ENCODE measurements at places on chromosomes 4 and X.
A peak's percentile ranks its signal among the peaks of the same experiment; 100 is the strongest.

DNA sequence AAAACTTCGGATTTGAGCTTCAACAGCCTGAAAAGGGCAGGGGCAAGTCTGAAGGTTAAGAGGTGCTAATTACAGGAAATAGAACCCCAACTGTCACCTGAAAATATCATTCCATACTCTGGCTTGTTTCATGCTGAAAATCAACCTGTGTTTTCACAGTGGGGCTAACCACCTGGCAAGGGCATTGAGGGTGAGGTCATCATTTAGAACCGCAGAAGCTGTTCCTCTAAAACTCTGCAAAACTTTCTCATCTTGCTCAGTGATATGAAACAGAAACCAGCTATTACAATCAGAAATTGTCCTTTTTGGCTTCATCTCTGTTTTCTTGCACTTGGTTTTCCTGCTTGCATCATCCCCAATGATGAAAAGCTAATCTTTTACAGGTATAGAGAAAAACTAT, 247.6 kb downstream of the DCLK2 start:
- no peak for DNase-seq

DNA sequence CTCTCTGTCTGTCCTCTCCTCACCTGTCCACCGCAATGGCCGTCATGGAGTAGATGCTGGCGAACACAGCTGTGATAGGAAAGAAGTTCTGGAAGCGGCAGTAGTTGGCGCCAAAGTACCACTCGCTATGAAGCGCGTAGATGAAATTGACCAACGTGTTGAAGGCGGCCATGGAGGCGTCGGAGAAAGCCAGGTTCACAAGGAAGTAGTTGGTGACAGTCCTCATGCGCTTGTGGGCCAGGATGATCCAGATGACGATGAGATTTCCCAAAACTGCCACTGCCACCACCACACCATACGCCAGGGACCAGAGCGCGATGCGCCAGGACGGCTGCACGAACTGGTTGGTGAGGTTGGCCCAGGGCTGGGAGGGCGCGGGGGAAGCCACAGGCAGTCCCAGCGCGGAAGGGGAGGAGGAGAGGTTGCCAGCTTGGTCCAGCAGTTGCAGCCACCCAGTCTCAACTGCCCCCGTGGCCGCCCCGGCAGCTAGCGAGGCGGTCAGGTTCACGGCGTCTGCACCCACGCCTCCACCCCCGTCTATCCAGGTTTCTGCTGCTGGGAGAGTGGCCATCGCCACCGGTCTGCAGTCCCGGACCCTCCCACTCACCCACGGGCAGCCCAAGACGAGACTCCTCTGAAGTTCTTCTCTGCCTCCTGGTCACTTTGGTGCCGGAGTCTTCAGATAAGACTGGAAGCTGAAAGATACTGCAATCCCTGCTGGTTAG, 518 bp downstream of the TACR3 start:
- no peak for DNase-seq

DNA sequence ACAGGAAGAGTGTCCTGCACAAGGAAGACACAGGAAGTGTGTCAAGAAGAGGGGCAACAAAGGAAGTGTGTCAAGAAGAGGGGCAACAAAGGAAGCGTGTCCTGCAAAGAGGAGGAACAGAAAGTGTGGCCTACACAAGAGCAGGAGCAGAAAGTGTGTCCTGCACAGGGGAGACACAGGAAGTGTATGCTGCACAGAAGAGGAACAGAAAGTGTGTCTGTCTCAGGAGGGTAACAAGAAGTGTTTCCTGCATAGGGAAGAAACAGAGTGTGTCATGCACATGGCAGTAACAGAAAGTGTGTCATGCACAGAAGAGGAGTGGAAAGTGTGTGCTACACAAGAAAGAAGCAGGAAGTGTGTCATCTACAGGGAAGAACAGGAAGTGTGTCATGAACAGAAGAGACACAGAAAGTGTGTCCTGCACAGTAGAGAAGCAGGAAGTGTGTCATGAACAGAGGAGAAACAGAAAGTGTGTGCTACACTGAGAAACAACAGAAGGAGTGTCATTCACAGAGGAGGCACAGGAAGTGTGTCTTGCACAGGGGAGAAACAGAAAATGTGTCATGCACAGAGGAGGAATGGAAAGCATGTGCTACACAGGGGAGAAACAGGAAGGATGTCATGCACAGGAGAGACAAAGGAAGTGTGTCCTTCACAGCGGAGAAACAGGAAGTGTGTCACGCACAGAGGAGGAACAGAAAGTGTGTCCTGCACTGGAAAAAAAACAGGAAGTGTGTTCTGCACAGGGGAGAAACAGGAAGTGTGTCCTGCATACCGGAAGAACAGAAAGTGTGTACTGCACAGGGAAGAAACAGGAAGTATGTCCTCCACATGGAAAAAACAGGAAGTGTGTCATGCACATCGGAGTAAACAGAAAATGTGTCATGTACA, 526.4 kb upstream of the PRKX start:
- no peak for DNase-seq

DNA sequence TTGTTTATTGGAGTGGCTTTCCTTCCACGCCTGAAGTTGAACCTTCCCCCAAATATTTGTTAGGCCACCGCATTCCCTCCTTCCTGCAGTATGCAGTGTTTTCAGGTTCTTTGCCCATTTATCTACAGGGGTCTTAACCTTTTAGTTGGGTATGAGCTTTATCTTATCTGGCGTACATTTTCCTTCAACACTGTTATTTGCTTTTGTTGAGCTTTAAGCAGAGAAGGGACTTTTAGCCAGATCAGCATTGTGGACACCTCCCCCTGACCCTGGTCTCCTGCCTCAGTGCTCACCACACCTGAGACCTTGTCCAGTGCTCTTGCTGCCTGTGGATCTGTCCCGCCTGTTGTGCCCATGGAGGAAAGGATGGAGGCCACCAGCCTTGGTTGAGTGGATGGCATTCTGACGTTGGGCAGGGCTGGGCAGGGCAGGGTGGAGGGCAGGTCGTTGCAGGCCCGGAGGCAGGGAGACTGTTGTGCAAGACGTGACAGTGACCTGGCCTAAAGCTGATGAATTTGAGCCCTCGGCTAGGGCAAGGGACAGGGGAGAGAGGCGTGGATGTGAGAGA, 998 bp upstream of the DUSP9 start:
- DNase-seq: no peak

DNA sequence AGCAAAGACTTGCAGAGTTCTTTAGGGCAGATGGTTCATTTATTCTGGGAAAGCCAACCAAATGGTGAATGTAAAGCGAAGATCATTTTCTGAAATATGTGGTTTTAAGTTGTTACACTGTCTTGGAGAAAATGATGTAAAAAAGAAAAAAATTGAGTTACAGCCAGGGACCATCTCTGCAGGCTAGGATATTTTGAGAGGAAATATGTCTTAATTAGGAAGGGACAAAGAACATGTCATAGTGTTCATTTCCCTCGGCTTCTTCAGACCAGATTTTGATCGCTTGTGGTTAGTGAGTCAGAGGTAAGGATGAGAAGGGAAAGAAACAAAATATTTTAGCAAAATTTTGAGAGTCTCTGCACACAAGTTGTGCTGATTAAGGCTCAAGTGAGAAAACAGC, 59.0 kb upstream of the C1QTNF7 start:
- DNase-seq: no peak

DNA sequence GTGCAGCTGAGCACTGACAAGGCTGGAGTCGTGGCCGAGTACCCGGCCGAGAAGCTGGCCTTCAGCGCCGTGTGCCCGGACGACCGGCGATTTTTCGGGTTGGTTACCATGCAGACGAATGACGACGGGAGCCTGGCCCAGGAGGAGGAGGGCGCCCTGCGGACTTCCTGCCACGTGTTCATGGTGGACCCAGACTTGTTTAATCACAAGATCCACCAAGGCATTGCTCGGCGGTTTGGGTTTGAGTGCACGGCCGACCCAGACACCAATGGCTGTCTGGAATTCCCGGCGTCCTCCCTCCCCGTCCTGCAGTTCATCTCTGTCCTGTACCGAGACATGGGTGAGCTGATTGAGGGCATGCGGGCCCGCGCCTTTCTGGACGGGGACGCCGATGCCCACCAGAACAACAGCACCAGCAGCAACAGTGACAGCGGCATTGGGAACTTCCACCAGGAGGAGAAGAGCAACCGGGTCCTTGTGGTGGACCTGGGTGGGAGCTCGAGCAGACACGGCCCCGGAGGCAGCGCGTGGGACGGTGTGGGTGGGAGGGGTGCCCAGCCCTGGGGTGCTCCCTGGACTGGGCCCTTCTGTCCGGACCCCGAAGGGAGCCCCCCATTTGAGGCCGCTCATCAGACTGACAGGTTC, 24.3 kb downstream of the RGS12 start:
- DNase-seq: no peak

- no peak for DNase-seq
Observed at GRCh38 chr4:95450294-95450693, 98.5 kb downstream of the UNC5C start.

- DNase-seq: no peak
Observed at GRCh38 chrX:10240918-10241317, 84.1 kb downstream of the CLCN4 start.

- no peak for DNase-seq
Observed at GRCh38 chrX:68801737-68802290, 27.0 kb upstream of the EFNB1 start.

GRCh38 chr4:54102531-54103106, 2.7 kb downstream of the GSX2 start:
- no peak for DNase-seq

- no peak for DNase-seq
Observed at GRCh38 chrX:65045001-65045400, 68.8 kb upstream of the ZC4H2 start.

DNA sequence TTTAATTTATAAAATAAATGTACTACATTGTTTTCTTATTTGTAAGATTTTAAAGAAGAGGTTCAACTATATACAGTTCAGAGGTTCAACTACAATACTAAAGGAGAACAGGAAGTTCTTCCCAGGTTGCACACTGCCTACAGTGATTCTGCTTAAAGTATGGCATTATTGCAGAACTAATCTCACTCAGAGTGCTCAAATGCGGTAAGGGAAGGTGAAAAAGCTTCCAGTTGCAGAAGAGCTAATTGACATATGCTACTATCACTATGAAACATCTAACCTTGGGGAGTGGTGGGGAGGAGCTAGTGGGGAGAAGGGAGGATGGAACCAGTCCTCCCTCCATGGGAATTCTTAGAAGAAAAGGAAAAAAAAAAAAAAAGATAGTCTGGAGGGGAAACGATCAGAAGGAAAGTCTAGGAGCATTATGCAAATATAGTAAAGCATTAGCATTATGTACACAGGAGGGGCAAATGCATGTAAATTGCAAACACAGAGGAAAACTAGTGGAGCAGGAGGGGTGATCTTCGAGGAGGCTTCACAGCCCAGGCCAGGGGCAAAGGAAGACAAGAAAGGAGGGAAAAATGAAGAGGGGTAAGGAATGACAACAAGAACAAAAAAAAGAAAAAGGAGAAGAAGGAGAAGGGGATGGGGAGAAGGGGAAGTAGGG, 32.0 kb upstream of the MMAA start:
- DNase-seq: no peak

DNA sequence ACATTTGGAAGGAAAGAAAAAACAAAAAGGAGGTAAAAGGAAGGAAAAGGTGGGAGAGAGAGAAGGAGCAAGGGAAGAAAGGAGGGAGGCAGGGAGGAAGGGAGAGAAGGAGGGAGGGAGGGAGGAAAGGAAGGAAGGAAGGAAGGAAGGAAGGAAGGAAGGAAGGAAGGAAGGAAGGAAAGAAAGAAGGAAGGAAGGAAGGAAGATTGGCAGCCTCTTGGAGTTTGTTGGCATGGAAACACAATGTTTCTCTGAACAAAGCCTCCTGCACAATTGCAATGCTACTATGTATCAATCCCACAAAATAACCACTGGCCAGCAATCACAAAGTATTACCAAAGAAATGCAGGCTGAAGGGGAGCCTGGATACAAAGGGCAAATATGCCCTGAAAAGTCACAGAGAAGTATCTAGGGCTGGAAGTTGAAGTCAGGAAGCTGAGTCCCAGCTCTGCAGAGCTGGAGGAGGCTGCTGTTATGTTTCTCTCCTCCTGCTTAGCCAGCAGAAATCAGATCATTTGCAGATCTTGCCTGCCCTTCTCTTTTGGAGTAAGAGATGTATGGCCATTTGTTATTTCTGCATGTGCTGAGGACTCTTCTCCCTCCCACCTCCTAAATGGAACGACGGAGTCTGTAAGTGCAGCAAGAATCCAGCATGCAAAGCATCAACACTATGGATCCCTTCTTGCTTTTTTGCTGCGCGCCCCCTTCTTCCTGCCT, 195.9 kb upstream of the LDB2 start:
- no peak for DNase-seq

- no peak for DNase-seq
Observed at GRCh38 chr4:132015321-132015720, 1133.8 kb upstream of the PCDH10 start.

GRCh38 chr4:7821245-7822136, 118.2 kb downstream of the AFAP1 start:
- DNase-seq: no peak

DNA sequence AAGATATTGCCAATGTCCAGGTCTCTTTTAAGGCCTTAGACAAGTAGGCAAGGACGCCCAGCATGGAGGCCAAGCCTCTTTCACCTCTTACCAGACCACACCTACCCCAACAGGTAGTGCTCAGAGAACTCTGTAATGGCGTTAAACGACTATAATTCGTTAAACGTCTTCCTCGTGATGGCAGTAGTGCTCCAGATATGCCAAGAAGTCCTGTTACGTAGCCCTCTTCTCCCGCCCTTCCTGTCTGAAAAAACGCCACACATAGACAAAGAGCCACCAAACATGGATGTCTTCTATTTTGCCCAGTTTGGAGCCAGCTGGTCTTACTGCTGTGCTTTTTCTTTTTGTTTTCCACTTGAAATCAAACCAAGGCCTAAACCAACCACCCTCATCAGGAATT, 190.7 kb downstream of the OR13H1 start:
- DNase-seq: peak; percentile 91

- DNase-seq: no peak
Observed at GRCh38 chrX:56498756-56499155, 64.7 kb upstream of the UBQLN2 start.

- no peak for DNase-seq
Observed at GRCh38 chr4:178633263-178633662, 1191.0 kb upstream of the AGA start.

DNA sequence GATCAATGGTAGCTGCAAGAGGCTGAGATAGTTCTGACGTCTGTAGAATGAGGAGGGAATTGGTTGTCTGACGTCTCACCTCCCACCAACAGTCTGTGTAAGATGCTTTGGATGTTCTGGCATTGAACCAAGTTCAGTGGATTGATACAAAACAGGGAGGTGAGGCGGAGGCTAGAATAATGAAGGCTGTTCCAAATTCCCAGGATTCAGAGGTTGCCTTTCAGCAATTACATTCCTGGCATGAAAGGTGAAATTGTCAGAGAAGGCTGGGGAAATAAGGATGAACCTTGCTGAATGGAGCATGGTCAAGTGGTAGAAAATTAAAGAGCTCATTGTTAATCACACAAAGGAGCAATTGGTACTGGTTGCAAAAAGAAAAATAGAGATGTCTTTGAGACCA, 241.6 kb downstream of the FBXW7 start:
- no peak for DNase-seq

- no peak for DNase-seq
Observed at GRCh38 chr4:80578001-80578400, 242.5 kb downstream of the CFAP299 start.

GRCh38 chr4:1195109-1195671, 22.8 kb upstream of the SPON2 start:
- DNase-seq: no peak
